ENCODE measurements at places on chromosomes 4 and X. TPM values are rescaled to one million over a fixed set of nuclear protein-coding genes. Genes with fewer than 3 reads are reported as not detected.

DNA sequence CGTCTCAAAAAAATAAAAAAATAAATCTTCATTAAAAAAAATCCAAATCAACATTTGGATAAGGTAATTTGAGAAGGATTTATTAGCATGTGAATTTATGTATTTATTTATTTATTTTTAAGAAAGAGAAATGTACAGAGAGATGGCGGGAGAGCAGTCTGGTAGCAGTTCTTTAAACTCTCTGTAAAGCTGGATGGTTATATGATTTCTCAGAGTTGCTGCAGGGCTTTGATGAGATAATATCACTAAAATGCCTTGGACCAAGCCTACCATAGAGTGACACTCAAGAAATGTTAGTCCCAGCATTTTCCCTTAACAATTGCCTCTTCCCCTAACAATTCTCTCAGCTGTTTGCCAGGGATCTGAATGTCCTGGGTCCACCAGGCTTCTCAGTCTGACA is 103.4 kb upstream of the LNX1 start:
- no peak for DNase-seq

DNA sequence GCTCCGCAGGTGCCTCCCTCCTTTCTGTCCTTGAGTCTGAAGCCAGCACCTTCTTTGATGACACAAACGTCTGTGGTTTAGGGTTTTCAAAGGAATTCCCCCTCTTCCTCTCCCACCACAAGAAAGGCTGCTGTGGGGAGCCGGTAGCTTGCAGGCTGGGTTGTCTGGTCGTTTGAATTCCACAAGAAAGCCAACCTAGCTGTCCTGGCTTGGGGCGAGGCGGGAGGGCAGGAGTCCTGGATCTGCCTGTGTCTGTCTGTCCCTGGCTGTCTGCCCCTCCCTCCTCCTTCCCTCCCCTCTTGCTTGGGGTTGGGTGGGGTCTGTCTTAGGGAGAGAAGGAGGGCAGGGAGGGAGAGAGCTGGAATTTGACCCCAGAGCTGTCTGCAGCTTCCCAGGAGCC is 56.3 kb downstream of the SHROOM2 start:
- DNase-seq, result no peak

DNA sequence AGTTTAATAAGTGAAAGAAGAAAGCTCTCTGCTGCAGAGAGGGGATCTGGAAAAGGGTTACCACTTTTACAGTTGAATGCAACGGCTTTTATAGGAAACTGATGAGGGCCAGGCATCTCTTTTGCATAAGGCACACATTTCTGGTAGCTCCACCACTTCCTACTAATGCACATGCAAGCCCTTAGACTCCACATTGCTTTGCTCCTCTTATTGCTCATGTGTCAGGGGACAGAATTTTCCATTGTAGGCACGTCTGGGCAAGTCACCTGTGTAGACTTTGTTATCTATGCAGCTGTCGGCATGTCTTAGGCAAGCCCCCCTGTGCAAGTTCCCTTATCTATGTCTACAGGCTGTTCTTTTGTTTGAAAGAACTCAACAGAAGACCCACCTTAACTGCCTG is 294.6 kb upstream of the STS start:
- DNase-seq, result no peak

GRCh38 chr4:76188149-76188548 is 25.5 kb downstream of the SCARB2 start:
- no peak for DNase-seq

- DNase-seq, result no peak
Measured at GRCh38 chr4:153722036-153722435, 37.8 kb downstream of the RNF175 start.

GRCh38 chr4:31106419-31106818 is 386.2 kb downstream of the PCDH7 start:
- DNase-seq, result no peak

DNA sequence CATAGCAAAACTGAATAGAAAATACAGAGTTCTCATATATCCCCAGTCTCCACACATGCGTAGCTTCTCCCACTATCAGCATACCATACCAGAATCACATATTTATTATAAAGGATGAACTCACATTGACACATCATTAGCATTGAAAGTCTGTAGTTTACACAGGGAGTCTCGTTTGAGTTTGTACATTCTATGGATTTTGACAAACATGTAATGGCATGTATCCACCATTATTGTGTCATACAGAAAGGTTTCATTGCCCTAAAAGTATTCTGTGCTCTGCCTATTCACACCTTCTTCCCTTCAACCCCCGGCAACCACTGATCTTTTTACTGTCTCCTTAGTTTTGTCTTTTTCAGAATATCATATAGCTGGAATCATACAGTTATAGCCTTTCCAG is 562.4 kb downstream of the KCTD8 start:
- DNase-seq, result no peak

- no peak for DNase-seq
Measured at GRCh38 chrX:17167915-17168314, 207.1 kb upstream of the NHS start.

DNA sequence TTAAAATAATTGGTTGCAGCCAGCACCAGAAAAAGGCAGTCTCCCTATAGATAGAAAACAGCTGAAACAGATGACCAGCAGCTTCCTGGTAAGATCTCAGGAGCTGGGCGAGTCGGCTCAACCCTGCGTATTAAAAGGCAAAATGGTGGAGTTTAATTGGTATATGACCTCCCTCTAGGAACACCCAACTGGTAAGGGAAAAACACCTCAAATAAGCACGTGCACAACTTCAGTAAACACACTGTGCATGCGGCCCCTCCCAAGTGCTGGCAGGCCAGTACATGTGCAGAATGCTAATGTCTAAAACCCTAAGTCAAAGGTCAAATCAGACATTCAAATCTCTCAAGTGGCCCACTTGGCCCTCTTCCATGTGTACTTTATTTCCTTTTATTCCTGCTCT is 103.2 kb upstream of the PDE5A start:
- DNase-seq, result no peak

- DNase-seq, result no peak
Measured at GRCh38 chrX:134377537-134377936, 82.4 kb upstream of the HPRT1 start.

GRCh38 chr4:110008540-110008939 is 95.9 kb downstream of the EGF start:
- no peak for DNase-seq

GRCh38 chrX:112851806-112852205 is 11.2 kb upstream of the AMOT start:
- no peak for DNase-seq

- no peak for DNase-seq
Measured at GRCh38 chr4:23819041-23819511, 70.8 kb downstream of the PPARGC1A start.

- DNase-seq, result no peak
Measured at GRCh38 chrX:119539872-119540271, 25.3 kb downstream of the STEEP1 start.

GRCh38 chr4:126267689-126268088 is 952.9 kb downstream of the FAT4 start:
- no peak for DNase-seq

DNA sequence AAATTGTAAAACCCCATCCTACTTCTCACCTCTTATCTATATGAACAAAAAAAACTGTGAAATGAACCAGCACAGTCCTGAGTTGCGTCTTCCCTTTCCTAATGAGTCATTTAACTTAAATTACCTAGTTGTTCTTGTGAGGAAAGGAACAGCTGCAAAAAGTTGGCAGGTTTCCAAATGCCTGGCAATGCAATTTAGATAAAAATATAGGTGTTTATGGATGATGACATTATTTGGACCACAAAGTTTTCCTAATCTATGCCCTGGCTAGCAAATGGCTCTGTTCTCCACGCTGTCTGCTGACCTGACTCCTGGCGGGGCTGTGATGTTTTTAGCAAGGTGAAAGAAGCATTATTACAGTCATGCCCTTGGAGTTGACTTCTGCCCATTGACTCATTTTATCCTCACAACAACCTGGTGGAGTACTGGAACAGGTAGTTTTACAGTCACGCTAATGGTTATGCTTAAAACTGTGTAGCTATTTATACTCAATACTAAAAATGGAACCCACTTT is 29.8 kb upstream of the RELL1 start:
- no peak for DNase-seq

- DNase-seq, result no peak
Measured at GRCh38 chr4:41385481-41385880, 128.8 kb downstream of the UCHL1 start.

GRCh38 chrX:9241427-9241826 is 207.5 kb upstream of the FAM9B start:
- DNase-seq, result no peak

- DNase-seq, result no peak
Measured at GRCh38 chr4:40118861-40119260, 62.2 kb downstream of the N4BP2 start.

GRCh38 chr4:80192937-80193336 is 4.4 kb upstream of the PRDM8 start:
- DNase-seq, result no peak

GRCh38 chr4:174517502-174518445 is 4.5 kb downstream of the HPGD start:
- no peak for DNase-seq

DNA sequence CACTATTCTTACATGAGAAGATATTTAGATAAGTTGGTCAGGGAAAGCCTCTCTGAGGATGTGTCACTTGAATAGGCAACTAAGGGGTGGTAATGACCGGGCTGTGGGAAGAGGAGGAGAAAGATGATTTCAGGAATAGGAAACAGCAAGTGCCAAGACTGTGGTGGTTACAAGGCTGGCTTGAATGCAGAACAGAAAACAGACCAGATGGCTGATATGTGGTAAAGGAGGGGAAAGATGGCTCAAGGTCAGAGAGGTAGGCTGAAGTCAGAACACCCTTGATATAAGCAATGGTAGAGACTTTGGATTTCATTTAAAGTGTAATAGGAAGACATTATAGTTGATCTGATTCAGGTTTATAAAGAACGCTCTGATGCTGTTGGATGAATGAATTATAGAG is 15.0 kb downstream of the TLR7 start:
- no peak for DNase-seq

DNA sequence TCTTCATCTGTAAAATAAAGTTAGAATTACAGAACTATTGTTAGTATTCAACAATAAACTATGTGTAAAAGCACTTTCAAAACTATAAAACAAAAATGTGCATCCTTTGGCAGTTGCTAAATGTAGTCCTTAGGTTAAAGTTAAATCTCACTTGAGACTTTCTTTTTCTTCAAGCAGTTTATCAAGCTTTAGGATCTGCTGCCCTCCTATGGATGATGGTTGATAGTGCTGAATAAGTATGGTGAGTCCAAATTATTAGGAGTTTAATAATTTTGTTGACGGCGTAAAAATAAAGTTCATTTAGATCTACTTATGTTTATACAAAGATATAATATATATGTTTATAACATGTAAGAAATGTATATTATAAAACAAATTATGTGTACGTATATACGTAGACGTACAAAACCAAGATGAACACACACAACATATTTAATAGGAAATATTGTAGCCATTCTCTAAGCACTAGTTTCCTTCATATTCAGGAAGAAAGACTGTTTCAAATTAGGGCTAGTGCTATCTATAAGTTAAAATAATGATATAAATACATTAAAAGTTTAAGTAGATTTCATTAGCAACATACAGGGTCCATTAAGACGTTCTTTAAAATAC is 22.3 kb downstream of the UGT2A2 start:
- DNase-seq, result no peak

- no peak for DNase-seq
Measured at GRCh38 chrX:19790829-19791228, 96.6 kb downstream of the SH3KBP1 start.

- no peak for DNase-seq
Measured at GRCh38 chrX:28205126-28205525, 223.9 kb upstream of the DCAF8L1 start.

GRCh38 chrX:63475200-63475599 is 124.1 kb upstream of the SPIN4 start:
- DNase-seq, result no peak

DNA sequence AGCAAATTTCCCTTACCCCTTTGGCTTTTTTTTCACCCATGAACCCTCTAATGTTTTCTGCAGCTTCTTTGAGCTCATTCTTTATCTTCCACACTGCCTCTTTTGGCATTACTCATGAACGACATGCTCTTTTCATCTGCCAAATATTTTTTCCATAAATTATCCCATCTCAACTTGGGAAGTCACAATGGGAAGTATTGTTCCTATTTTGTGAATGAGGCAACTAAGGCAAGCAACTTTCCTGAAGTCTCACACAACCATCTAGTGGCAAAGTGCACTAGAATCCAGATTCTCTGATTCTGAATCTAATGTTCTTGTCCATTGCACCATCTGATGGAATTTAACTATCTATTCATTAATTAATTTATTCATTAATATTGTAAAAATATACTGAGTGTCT is 625 bp downstream of the RTL9 start:
- DNase-seq, result no peak

- peak; percentile 36 for DNase-seq
Measured at GRCh38 chr4:186104114-186104889, at the start of gene FAM149A. Gene FAM149A, plus strand, starts transcription at chr4:186104704.

- DNase-seq, result no peak
Measured at GRCh38 chr4:39994406-39994805, 16.7 kb upstream of the PDS5A start.

DNA sequence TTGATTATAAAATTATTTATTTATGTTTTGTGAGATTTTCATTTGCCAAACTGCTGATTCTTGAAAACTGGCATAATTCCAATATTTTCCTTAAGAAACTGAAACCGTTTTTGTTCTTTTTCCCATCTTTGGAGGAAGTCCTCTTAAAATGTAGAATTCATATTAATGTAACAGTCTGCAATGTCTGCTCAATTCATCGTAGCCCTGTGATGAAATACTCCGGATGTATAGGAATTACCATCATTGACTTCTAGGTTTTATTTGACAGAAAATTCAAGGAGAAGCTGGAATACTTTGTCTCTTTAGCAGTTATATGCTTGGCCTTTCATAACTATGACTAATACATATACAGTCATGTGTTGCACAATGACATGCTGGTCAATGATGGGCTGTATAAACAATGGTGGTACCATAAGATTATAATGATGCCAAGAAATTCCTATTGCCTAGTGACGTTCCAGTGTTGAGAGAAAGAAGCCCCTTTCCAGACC is 185.0 kb upstream of the GPRIN3 start:
- DNase-seq, result no peak

GRCh38 chr4:123846561-123846960 is 450.0 kb downstream of the SPRY1 start:
- DNase-seq, result no peak

DUX4 gene
- total RNA-seq, result not detected

OPRPN gene
- total RNA-seq, result not detected

HSFX4 gene
- total RNA-seq, result not detected

SORCS2 gene
- total RNA-seq, result not detected

SERPINA7 gene
- total RNA-seq, result not detected

GASK1B gene
- not detected for total RNA-seq

TEC gene
- total RNA-seq, result 2.5 TPM

ZAR1 gene
- total RNA-seq, result not detected

TMPRSS11F gene
- not detected for total RNA-seq

VCX3B gene
- not detected for total RNA-seq

MTMR8 gene
- total RNA-seq, result 9.2 TPM

XAGE1A gene
- not detected for total RNA-seq

CSAG1 gene
- not detected for total RNA-seq

FOXP3 gene
- 0.50 TPM for total RNA-seq

EDA gene
- 14.3 TPM for total RNA-seq

CXCL1 gene
- total RNA-seq, result not detected

XAGE1B gene
- not detected for total RNA-seq

GPR34 gene
- total RNA-seq, result 0.70 TPM

CDKL5 gene
- 4.3 TPM for total RNA-seq

EDA2R gene
- 0.60 TPM for total RNA-seq

All from naive thymus-derived CD4-positive, alpha-beta T cell (primary cell).